ENCODE measurements at places on chromosomes 3 and 15. TPM values are rescaled to one million over a fixed set of nuclear protein-coding genes. Genes with fewer than 3 reads are reported as not detected.

DNA sequence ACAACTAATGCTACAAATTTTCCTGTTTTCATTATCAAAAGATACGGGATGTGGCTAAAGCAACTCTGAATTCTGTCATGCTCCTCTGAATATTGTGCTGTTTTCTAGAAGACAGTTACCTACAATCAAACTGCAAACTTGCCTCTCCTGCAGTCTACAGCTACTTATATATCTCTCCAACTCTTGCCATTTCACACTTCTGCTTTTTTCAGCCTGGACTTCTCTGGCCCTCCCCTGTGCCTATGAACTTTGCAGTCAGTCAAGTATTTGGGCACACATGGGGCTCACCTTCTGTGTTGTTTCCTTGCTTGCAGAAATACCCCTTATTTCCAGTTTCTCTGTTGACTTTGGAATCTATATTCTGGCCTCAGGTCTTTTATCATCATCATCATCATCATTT lies 575.6 kb downstream of the GRM7 start:
- no peak for DNase-seq
- H3K36me3 ChIP-seq, result no peaks in the 10 kb centered on the region
- H3K4me1 ChIP-seq, result no peaks in the 10 kb centered on the region

- H3K4me1 ChIP-seq, result no peaks in the 10 kb centered on the region
- no peak for DNase-seq
- H3K27me3 ChIP-seq, result no peaks in the 10 kb centered on the region
- H3K36me3 ChIP-seq, result no peaks in the 10 kb centered on the region
- H3K27ac ChIP-seq, result no peak overlapping the region
Measured at GRCh38 chr15:31782951-31783350, 247.4 kb upstream of the CHRNA7 start.

GRCh38 chr3:97948351-97949109 lies 23.7 kb downstream of the RIOX2 start:
- peaks cover 18% of the 10 kb centered on the region for H3K4me1 ChIP-seq
- no peak overlapping the region for H3K4me3 ChIP-seq
- H3K27ac ChIP-seq, result no peak overlapping the region
- no peaks in the 10 kb centered on the region for H3K27me3 ChIP-seq
- no peak for DNase-seq
- H3K36me3 ChIP-seq, result peaks cover 56% of the 10 kb centered on the region

DNA sequence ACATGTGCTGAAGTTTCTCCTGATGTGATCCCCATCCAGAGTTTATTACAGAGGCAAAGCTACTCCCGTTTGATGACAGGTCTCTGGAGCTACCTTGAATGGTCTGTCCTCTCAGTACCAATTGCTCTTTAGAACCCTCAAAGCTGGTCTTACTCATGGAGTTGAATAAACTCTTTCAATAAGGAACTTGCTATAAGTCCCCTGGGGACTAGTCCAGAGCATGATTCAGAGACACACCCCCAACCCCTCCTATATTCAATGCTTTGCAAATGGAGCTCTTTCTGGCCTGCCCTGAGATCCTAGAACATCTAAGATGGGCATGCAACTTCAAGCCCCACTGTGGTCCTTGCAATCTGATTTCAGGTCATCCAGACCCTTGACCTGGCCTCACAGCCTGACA lies 23.9 kb upstream of the TPM1 start:
- peaks cover 85% of the 10 kb centered on the region for H3K4me1 ChIP-seq
- no peaks in the 10 kb centered on the region for H3K27me3 ChIP-seq
- no peak overlapping the region for H3K4me3 ChIP-seq

Gene LRRC2
- total RNA-seq, result 0.40 TPM

Gene MKRN2
- 33.5 TPM for total RNA-seq

Gene CDHR4
- total RNA-seq, result not detected
